ENCODE measurements at places on chromosomes 7 and 10. TPM values are rescaled to one million over a fixed set of nuclear protein-coding genes. Genes with fewer than 3 reads are reported as not detected.

The TMEM273 gene
- total RNA-seq, result 13.0 TPM

- no peak for DNase-seq
Measured at GRCh38 chr10:56632537-56632936, 271.5 kb upstream of the ZWINT start.

GRCh38 chr10:123746942-123747341 lies 80.8 kb downstream of the GPR26 start:
- no peak for DNase-seq

DNA sequence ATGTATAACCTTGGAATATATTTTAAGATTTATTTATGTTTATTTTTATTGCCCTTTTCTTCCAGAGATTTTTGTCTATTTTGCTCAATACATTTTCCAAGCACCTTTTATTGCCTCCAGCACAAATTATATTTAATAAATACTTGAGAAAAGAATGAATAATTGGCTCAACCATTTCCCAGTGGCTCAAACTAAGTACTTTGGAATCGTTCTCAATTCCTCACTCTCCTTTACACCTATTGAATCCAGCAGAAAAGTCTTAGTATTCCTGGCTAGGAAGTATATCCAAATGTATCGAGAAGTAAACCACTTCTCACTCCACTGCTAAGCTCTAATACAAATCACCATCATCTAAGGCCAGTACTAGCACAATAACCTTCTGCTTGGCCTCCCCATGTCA lies 276.1 kb downstream of the NEBL start:
- no peak for DNase-seq

- DNase-seq, result no peak
Measured at GRCh38 chr7:90178679-90179278, 24.5 kb downstream of the STEAP1 start.

The CYP2E1 gene
- total RNA-seq, result 3.7 TPM

DNA sequence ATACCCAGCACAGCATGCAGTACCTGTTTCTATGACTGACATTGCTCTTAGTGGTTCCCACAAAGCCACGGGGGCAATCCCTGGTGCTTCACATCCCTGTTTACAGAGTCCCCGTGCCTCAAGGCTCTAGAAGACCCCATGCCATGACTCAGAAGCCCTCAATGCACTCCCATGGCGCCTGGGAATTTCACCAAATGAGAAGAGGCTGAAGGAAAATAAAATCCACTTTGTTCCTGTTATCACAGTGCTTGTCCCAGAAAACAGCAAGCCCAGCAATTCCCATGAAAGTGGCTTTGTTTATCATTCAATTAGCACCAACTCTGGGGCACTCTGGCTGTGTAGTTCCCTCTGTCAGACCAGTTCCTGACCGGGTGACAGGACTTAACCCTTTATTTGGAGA lies 268.3 kb downstream of the TNS3 start:
- DNase-seq, result no peak

DNA sequence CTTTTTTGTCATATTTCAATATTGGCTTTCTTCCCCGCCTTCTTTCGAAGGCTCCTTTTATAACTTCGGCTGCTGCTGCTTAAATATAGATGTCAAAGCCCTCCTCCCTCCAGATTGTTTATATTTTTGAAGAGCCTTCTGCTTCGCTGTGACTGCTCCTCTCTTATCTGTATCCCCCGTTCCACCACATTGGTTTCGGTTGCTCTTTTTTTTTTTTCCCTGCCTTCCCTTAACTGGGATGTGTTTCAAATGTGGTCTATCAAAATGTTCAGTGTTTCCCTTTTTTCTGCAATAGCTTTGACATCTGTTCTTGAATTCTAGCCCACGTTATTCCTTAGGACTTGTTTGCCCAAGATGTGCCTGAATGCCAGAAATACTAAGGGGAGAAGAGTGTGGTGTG lies 96.4 kb downstream of the CUX1 start:
- no peak for DNase-seq

DNA sequence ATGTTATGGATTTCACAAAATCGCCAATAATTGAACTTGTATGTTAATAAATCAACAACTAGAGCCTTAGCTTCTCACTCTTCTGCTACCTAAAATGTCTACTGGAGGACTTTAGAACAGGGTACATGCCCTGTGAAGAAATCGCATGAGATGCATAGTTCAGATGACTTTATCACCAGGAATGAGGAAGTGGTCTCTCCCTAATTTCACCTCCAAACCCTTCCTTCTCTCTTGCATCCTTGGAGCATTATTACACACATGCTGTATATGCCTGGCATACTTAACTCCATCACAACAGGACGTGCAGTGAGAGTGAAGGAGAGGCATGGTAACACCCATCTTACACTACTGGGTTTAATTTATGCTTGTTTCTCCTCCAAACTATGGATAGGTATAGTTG lies 27.8 kb downstream of the RHEB start:
- DNase-seq, result no peak

The ZPBP gene
- total RNA-seq, result not detected

DNA sequence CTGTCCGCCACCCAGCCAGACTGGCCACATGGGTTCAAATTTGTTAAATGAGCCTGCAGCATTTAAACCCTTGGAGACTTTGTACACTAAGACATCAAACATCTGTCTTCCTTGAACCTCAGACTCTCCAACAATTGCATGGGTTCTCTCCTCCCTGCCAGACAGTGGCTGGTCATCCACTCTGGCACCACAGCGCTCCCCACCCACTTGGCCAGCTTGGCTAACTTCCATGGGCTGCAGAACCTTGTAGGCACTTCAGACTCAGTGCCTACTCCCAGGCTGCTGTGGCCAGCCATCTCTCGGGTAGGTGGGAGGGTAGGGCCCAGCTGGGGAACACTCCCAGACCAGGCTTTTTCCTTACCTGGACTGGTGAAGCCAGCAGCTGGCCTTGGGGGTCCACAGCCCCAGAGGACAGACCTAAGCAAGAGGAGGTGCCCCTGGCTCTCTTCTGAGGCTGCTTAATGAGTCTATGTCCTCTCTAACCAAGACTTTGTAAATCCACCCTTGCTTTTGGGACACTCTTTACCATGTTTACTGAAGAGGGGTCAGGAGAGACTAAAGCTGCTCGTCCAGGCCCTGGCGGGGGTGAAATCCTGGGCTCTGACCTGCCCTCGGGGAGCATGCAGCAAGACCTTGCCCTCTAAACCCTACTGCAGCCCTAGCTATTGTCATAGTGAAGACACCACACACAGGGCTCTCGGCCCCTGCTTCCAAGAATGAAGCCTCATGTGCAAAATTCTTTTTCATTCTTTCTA lies 82.7 kb downstream of the ARHGAP22 start:
- no peak for DNase-seq

The SFTPA2 gene
- 5.3 TPM for total RNA-seq

GRCh38 chr10:35674843-35675242 lies 32.7 kb upstream of the FZD8 start:
- DNase-seq, result no peak

The NACAD gene
- 3.5 TPM for total RNA-seq

GRCh38 chr7:129376076-129376777 lies 58.0 kb upstream of the STRIP2 start:
- peak; percentile 21 for DNase-seq

GRCh38 chr10:15176269-15176668 lies 7.8 kb upstream of the NMT2 start:
- DNase-seq, result no peak

- no peak for DNase-seq
Measured at GRCh38 chr10:129328546-129328945, 138.5 kb upstream of the MGMT start.

DNA sequence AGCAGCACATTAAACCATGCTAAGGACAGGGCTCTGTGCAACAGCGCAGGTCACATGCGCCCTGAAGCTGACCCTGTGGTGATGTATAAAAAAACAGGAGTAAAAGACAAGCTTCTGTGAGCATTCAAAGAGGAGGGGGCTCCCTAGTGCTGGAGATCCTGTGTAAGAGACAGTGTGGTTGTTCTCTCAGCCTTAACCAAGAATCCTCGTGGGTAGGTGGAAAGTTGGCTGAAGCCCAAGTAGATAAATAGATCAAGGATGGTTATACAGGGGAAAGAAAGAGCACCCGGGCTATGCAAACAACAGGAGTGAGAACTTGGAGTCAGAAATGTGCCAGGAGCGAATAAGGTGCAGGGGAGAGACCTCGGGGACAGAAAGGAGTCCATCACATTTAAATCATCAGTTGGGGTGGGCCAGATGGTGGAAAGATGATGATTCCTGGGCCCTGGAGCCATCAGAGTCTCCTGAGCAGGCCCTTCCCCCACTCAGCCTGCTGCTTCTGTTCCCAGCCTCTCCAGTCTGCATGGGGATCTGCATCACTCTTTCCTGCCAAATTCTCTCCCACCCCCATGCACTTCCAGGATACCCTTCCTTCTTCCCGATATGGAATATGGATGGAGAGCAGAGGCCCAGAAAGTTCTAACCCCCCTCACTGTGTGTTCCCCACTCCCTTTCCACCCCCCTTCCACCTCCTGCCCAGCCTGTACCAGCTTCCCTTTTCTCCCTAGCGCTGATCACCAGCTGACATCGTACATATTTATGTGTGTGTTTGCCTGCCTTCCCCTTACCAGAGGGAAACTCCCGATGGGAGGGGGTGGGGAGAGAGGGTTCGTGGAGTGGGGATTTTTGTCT lies 78.1 kb upstream of the PRR15 start:
- DNase-seq, result no peak

- DNase-seq, result no peak
Measured at GRCh38 chr10:6729861-6730344, 149.8 kb upstream of the PRKCQ start.

DNA sequence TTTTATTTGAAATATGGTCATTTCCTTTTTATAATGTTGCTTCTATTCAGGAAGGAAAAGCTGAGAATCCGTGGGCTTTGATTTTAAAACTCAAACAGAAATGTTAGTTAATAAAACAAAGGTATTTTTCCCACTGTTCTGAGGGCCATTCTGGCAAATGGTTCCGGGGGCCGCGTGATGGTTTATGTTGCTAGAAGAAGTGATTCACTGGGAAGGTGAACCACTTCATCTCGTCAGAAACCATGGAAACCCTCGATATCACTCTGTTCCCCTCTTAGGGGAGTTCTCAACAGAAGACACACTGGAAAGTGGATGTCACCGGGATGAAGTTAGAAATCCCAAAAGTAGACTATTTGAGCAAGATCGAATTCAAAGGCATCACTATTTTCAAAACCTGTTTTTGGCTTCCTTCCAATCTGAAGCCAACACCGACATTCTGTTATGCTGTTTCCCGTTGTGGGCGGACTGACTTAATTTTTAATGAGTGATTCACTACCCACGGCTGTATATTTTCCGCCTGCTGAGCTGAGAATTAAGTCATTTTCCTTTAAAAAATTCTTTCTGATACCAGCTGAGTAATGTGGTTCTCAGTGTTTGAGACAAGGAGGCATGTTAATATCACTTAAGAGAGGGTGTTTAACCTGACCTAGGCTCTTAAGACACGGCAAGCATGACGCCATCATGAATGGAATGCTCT lies 84.1 kb downstream of the PTPRE start:
- no peak for DNase-seq
